ENCODE measurements at places on chromosomes 16 and 17. TPM values are rescaled to one million over a fixed set of nuclear protein-coding genes. Genes with fewer than 3 reads are reported as not detected.

The AFMID gene
- total RNA-seq: 1.8 TPM

The MLX gene
- total RNA-seq: 67.8 TPM

The OR3A2 gene
- total RNA-seq: 5.1 TPM

DNA sequence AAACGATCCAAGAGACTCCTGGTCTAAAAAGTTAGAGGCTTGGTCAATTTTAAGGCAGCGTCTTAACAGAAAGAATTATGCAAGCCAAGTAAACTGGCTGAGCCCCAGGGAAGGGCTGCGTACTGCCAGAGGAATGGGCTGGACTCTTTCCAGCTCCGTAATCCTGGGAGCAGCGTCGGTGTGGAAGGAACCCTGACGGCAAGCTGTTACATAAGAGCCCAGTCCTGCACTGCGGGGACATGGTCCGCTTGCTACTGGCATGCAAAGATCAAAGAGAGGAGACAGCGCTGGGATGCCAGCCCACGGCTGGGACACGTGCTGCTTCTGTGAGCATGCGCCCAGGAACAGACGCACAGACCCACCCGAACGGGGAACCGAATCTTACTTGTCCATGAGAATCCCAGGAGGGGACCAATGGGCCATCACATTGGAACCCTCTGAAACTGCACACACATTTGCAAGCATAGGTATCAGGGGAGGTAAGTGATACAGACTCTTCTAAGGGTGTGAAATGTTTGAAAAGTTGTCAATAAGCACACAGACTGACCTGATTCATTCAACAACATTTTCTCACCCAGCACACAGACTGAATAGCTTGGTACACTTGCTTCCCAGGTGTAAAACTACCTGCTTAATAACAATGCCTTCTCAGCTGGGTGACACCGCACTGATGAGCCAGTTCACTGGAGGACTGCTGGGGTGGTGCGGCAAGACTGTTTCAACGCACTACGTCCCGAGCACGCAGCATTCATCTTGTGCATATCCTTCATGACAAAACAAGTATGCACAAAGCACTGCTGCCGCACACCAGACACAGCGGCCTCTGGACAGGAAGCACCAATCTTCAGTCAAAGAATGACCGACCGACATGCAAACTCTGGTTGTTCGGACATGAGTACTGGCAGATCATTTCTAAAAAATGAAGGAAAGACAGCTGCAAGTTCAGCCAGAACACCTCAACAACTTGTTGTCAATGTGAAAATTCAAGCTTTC lies 94.9 kb downstream of the ANKRD11 start:
- no peak for DNase-seq

GRCh38 chr17:49715717-49716279 lies 8.0 kb upstream of the SLC35B1 start:
- no peak for DNase-seq

- no peak for DNase-seq
Observed at GRCh38 chr17:29747660-29748059, 124.9 kb upstream of the CORO6 start.

DNA sequence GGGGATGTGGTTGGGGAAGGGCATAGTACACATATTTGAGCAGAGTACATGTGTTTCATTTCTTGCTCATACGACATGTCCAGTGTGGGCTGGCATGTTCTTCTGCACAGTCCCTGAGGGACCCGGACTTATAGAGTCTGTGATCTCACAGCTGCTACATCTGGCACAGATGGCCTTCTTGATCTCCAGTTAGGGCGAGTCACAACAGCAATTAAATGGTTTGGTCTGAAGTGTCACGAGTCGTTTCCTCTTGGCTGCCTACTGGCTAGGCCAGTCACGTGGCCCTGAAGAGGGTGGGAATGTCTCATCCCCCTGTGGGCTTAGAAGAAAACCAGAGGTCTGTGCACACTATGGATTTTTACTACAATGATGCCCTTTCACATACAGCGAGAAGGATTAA lies 443.6 kb downstream of the WWOX start:
- DNase-seq: no peak
